ENCODE measurements at places on chromosomes 1 and 21.

GRCh38 chr1:64072089-64072793 is 131.2 kb upstream of the UBE2U start:
- no peak for DNase-seq

DNA sequence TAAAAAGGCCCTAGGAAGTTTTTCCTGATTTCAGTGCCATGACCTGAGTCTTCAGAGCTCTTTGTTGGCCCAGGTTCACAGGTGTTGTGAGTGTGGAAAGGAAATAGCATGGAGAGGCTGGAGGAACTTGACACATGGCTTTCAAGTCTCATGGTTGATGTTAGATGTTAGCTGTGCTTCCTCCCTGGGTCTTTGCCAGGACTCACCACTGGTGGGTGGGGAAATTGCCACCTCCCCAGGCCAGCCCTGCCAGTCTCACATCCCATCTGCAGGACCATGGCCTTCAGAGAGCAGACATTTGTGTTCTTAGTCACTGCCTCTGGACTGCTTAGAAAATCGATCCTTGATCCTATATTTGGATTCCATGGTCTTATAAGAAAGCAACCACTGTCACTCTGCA is 383.2 kb downstream of the DISC1 start:
- DNase-seq = no peak

DNA sequence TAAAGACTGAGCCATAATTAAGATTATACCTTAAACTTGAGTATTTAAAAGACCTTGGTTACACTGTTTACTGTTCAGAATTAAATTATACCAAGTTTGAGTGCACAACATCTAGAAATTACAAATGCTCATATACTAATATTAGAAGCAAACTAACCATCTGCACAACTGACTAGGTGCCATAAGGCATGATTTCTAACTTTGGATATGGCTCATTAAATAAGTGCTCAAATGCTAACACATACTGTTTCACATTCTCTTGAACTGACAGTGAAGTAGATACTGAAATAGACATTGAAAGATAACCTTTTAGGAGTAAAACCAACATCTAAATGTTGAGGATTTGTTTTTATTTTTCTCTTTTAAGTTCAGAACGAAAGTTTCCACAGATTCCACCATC is 74.1 kb downstream of the PRKAA2 start:
- no peak for DNase-seq

- no peak for DNase-seq
These were observed 16.7 kb upstream of the SPATA6 start for GRCh38 chr1:48488721-48489120.

DNA sequence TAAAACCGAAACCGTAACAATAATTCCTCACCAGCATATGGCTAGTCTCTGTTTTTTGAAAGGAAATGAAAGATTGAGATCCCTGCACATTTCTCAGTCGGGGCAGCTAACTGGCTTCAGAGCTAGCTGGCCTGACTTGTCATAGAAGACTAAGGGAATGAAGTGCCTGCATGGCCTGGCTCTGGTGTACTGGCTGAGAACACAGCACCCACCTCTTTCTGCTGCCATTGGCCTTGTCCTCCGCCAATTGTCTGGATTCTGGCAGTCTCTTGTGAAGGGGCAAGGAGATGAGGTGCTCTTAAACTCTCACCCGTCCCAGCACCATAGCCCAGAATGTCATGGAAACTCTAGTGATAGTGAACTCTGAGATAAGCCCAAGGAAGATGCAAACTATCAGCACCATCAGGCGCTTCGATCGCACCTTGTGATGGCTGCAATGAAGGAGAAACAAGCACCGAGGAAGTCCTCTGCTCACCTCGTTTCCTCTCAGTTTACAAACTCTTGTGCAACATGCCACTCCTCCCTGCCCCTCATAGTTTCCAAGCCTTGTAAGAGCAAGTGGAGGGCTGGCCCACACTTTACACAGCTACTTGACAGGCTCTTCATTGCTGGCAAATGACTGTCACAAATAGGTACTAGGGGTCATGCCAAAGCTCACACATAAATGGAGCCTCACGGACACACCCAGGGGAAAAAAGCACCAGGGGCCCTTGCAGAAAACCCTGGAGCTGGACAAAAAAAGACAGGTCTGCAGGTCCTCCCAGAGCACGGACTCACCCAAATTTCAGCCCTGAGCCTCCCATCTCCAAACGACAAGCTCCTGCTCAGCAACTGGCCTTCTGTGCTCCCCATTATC is 16.4 kb downstream of the INPP5B start:
- peak; percentile 5 for DNase-seq

Measured in NCI-H1105 treated with DMSO at 0.1 percent for 48 hours (cell line).